GM18507 (cell line): ENCODE measurements at places on chromosomes 5 and 9.

- DNase-seq, result no peak
Measured at GRCh38 chr9:75930730-75931321, 40.4 kb downstream of the PCSK5 start.

DNA sequence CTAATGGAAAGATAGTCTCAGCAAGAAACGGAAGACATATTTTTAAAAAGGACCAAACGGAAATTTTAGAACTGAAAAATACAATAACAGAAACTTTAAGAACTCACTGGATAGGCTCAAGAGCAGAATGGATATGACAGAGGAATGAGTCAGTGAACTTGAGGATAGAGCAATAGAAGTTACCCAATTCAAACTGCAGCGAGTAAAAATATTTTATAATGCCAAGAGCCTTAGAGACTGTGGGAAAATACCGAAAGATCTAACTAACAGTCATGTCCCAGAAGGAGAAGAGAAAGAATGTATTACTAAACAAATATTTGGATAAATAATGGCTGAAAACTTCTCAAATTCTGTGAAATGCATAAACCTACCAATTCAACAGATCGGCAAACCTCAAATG, 40.8 kb downstream of the ADAMTS2 start:
- DNase-seq, result no peak

GRCh38 chr9:20224756-20225155, 397.5 kb downstream of the MLLT3 start:
- DNase-seq, result no peak

GRCh38 chr9:86902991-86903733, 44.1 kb downstream of the GAS1 start:
- no peak for DNase-seq

DNA sequence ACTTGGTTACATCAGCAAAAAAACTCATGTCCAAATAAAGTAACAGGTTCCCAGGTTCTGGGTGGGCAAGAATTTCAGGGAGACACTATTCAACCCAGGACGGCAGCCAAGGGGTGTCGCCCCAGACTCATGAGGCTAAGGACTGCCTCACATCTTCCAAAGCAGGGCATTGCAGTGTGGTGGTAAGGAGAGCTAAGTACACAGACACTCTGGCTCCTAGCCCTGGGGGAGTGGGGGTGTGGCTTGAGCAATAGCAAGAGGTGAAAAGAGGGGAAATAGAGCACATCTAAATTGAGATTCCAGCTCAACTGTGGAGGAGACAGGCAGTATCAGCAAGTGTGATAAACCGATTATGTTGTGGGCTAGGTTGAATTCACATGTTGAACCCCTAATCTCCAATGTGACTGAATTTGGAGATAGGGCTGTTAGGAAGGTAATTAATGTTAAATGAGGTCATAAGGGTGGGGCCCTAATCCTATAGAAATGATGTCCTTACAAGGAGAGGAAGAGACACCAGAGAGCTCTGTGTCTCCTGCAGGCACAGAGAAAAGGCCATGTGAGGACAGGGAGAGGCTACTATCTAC, 49.9 kb upstream of the MARCHF11 start:
- no peak for DNase-seq

GRCh38 chr9:91811024-91811909, 138.8 kb downstream of the ROR2 start:
- DNase-seq, result no peak

GRCh38 chr5:110077147-110077546, 387.4 kb downstream of the MAN2A1 start:
- DNase-seq, result no peak

DNA sequence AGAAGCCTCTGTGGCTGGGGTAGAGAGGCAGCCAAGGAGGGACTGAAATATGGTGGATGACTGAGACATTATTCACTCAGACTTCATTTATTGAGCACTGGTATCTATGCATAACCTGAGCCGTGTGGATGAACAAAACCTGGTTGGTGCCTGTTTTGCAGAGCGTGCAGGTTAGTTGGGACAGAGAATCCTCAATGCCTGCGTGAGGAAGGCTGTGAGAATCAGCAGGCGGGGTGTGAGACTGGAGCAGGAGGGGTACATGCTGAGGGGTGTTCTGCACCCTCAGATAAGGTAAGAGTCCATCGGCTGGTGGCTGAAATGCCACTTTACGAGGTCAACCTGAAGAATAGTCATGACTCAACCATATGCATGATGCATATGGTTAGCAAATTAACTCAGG, 271.6 kb downstream of the MED10 start:
- DNase-seq, result no peak

DNA sequence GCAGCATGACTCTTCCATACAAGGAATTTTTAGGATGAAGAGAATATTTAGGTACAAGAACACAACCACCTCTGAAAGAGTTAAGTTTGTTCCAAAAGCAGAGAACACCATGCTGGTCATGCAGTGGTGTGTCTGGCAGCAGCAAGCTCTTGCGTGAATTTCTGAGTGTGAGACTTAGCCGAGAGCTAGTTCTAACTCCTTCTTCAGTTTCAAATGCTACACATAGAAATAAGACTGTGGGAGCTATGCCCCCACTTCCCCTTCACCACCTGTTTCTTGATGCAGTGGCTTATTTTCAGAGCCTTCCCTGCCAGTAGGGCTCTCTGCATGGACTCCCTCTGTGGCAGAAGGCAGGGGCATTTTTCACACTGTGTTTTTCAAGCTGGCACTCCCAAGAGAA, 122.9 kb upstream of the ZNF366 start:
- DNase-seq, result no peak

DNA sequence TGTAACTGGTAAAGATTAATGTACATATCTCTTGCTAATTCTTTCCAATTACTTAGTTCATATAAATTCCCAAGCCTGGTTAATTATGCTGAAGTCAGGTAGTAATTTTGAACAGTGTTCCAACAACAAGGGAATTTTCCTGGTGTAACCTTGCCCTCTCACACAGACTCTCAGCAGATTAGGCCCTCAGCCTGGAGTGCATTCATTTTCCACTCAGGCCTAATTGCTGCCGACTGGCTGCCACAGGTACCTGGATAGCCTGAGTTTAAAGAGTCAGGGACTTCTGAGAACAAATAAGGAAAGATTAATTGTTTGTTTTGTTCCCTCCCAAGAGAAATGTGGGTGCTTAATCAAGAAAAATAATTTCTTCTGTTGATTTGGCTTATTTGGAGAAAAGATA, 71.4 kb downstream of the PPIC start:
- no peak for DNase-seq

DNA sequence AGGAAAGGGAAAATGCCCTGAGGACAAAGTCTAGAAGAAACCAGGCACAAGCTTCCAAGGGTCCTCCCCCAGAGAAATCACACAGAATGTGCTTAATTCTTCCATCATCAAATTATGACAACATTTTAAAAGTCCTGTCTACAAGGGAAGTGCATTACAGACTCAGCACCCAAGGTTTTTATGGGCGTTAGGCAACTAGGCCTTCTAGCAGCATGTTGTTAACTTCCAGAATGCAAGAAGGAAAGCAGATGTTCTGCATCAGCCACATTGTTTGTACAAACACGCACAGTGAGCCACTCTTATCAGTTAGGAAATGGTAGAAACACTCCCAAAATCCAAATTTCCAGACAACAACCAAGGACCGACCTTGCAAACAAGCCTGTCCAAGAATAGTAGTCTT, 26.5 kb downstream of the SMC5 start:
- no peak for DNase-seq

- no peak for DNase-seq
Measured at GRCh38 chr9:87872079-87872624, 10.5 kb upstream of the SPATA31E1 start.

GRCh38 chr9:126957687-126958053, 43.1 kb downstream of the RALGPS1 start:
- DNase-seq, result no peak

- no peak for DNase-seq
Measured at GRCh38 chr9:73805111-73805510, 653.4 kb downstream of the ANXA1 start.

DNA sequence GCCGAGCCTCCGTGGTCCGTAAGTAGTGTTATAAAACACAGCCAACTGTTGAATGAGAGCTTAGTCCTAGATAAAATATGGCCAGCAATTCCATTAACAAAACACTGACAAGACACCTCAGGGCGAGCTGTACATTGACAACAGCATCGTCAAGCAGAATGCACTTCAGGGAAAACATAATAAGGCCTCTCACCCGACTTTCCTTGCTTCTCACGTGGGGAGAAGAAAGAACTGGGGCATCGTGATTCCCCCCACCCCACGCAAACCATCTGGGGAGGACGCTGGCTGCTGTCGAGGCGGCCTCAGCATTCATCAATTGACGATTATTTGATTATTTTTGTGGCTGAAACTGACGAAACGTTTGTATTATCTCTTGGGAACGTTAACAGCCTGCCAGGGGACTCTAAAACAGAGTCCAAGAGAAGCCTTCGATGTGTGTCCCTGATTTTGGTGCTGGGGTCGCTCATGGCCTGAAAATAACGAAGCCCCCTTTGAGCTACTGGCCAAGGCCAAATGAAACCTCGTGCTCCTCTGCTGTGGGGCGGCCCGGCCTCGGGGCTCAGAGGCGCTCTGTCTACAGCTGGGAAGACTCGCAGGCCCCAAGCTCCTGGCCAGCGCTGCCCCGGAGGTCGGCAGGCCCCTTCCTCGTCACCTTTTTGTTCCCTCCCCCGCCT, 464 bp downstream of the GDF9 start:
- DNase-seq, result no peak

DNA sequence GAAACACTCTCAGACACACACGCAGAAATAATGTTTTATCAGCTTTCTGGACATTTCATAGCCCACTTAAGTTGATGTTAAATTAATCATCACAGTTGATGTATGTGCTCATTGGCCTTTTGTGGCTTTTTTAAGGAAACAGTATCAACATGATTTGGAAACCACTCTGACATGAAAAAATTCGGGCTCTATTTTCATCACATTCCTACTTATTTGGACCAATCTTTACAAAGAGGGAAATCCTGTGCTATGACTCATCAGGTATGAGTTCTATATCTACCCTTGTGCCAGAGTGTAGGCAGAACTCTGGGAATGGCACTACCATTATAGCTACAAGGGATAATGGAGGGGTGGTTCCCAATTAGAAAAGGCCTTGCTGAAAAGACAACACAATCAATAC, 388.4 kb upstream of the PTGER4 start:
- DNase-seq, result no peak

DNA sequence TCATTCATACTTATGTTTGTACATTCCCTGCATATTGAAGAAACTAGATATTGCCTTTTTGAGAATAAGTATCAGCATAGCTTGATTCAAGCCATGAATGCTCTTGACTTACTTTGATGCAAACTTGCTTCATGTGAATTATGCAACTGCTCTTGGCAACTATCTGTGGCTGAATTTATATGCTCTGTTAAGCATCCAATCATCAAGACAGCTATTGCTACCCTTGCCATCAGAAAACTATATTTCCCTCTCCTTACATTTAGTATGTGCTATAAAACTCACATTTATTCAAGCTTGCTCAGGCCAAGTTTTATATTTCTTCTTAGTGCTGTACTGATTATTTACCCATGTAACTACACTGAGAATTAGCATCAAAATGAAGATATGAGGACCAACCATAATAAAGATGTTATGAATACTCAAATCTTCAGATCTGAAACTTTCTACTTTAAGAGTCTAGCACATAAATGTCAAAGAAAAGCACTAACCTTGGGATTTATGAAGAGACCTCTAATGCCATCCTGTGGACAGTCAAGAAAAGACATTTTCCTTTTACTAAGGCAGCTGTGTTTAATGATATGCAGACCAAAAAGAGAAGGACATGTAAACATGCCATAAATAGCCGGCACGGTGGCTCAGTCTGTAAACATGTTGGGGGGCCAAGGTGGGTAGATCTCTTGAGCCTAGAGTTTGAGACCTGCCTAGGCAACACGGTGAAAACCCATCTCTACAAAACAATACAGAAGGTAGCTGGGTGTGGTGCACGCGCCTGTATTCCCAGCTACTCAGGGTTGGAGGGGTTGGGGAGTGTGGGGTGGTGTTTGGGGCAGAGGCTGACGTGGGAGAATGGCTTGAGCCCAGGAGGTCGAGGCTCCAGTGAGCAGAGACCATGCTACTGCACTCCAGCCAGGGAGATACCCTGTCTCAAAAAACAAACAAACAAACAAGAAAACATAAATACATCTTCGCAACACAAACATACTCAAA, 267.0 kb upstream of the TYRP1 start:
- DNase-seq, result no peak

- DNase-seq, result no peak
Measured at GRCh38 chr5:56479126-56479525, 246.0 kb upstream of the ANKRD55 start.

- no peak for DNase-seq
Measured at GRCh38 chr5:151663617-151664293, 23.0 kb downstream of the SPARC start.

GRCh38 chr9:130541533-130541932, 37.8 kb upstream of the FUBP3 start:
- DNase-seq, result no peak

GRCh38 chr5:54616031-54616430, 98.5 kb downstream of the SNX18 start:
- DNase-seq, result no peak

GRCh38 chr9:120864719-120865118, 12.3 kb downstream of the PHF19 start:
- no peak for DNase-seq

- no peak for DNase-seq
Measured at GRCh38 chr5:59328709-59329296, 564.7 kb downstream of the PDE4D start.

DNA sequence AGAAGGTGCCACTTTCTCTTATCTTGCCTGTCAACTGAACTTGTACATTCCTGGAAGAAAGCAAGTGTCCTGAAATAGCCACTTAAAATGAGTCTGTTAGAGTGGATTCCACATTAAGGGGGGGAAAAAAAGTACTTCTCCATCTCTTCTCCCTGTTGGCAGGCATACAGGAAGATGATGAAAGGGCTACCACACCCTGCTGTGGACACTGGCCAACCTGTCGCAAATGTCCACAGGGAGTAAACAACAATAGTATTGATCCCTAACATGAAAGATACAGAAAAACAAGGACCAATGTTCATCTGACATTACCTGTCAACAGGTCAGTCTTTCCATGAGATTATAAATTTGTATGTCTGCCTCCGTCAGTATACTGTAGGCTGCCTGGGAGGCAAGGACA, 265.1 kb upstream of the MAP3K1 start:
- DNase-seq, result no peak

- DNase-seq, result no peak
Measured at GRCh38 chr5:77394064-77394715, 97.9 kb downstream of the WDR41 start.

DNA sequence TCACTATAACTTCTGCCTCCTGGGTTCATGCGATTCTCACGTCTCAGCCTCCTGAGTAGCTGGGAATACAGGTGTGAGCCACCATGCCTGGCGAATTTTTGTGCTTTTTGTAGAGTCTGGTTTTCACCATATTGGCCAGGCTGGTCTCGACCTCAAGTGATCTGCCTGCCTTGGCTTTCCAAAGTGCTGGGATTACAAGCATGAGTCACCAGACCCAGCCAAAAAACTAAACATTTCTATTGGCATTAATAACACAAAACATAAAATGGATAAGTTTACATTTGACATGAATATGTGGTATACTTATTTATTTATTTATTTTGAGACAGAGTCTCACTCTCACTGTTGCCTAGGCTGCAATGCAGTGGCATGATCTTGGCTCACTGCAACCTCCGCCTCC, 13.6 kb upstream of the REEP5 start:
- DNase-seq, result no peak

GRCh38 chr5:151880324-151880723, 44.3 kb downstream of the GLRA1 start:
- no peak for DNase-seq

GRCh38 chr5:56054666-56055065, 59.9 kb upstream of the IL6ST start:
- DNase-seq, result no peak

GRCh38 chr5:83450967-83451248, 20.6 kb upstream of the VCAN start:
- DNase-seq, result no peak

- no peak for DNase-seq
Measured at GRCh38 chr9:136920734-136921231, 23.8 kb downstream of the FBXW5 start.
